Gastrocnemius medialis (tissue), 4 donors: ENCODE measurements at places on chromosomes 3 and 15. TPM values are rescaled to one million over a fixed set of nuclear protein-coding genes. Genes with fewer than 3 reads are reported as not detected.

DNA sequence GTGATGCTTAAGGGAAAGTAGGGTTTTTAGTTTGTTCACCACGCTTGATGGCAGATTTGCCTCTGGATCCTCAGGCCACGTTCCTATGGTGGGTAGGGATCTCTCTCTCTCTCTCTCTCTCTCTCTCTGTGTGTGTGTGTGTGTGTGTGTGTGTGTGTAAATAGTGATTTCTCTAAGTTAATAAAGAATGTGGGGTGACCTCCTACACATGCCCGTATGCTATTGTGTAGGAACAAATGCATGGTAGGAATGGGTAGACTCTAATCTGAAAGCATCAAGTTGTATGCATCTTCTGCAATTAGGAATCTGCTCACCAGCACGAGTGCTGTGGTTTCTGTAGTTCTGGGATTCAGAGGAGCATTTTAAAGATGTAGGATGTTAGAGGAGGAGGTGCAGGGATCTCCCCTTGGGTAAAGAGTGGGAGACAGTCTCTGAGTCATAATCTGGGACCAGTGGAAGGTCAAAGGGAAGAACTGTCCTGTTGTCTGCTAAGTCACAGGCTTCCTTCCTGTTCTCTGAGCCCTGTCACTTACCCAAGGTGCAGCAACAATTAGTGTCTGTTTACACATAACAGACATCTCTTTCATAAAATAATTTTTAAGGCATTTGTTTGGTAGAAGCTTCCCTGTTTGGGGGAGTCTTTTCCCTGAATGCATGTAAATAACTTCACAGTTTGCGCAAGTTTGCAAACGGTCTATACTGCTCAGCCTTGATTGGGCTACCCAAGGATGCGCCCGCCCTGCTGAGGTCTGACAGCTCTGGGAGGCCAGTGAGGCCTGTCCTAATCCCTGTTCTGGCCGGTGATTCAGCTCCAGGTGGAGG lies 139.8 kb downstream of the IGF1R start:
- DNase-seq = no peak

GRCh38 chr15:64816452-64816851 lies 9.0 kb downstream of the PIF1 start:
- no peak for DNase-seq

DNA sequence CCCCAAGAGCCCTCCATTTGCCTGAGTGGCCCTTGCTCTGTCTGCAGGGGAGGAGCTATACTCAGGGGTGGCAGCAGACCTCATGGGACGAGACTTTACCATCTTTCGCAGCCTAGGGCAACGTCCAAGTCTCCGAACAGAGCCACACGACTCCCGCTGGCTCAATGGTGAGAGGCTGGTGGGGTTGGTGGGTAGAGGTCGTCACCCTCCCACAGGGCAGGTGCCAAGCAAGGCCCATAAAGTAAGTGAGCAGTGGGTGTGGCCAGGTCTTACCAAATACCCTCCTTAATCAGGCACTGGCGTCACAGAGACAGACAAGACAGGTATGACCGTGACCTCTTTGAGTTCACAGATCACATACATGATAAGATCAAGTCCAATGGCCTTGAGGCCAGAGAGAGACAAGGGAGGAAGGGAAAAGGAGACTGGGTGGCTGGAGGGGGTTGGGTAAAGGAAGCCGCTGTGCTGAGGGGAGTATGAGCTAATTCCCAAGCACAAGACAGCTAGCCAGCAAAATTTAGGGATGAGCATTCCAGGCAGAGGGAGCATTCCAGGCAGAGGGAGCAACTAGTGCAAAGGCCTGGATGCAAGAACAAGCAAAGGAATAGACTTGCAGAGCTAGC lies 2.5 kb downstream of the SEMA3B start:
- DNase-seq = no peak

DNA sequence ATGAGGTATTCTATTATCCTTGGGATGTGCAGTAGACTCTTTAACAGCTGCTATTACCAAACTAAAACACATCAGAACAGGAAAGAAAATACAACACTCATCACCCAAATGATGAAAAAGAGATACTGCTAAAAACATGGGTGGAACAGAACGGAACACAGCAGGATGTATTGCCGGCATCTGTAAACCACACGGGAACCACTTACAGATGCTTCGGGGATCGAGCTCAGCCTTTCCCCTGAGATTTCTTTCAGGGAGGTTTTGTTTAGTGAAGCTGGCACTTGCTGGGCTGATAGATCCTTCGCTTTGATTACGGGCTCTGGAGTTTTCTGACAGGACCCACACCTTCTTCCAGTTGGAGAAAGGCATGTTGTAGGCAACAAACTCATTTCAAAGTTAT lies 182.3 kb upstream of the FAM3D start:
- no peak for DNase-seq

GPR171 gene
- total RNA-seq = 0.56 TPM

DNA sequence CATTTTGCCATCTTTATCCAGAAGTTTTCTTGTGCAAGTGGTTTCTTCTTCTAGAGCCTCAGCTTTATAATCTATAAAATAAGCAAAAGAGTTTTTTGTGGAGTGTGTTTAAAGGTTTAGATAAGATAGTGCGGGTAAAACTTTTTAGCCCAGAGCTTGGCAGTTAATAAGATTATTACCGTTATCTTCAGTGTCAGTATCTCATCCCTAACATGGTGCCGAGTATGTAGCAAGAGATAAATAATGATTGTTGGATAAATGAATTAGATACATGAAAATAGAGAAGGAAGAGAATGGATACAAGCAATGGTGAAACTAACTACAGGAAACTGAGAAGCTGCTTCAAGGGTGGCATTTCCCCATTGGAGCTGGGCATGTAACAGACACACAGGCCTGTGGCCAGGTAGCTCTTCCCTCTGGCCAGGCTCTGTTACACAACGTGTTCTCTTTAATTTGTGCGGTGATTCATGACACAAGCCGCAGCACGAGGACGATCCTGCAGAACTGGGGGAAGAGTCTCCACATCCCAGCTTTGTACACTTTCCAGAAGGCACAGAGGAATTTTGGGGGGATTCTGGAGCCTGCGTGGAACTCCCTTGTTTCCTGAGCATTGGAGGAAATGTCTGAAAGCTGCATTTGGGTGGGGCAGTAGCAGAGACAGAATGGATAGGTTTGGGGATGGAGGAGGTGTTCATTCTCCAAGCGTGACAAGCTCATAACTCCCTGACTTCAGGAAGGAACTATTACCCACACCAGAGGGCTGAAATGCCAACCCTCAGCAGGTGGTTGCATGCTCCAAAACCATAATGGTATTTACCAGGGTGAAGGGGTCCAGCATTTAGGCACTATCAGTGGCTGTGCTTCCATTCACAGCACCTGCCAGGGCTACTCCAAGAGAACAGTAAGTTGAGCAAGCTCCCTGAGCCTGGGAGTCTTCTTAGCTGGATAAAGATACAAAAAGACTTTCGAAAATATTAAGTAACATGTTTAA lies 14.2 kb upstream of the ST6GAL1 start:
- DNase-seq = peak; percentile 84

- no peak for DNase-seq
These were observed 68.2 kb upstream of the TJP1 start for GRCh38 chr15:29890336-29891095.

RSRC1 gene
- 36.7 TPM for total RNA-seq
